A549 treated with GW870086 at 1 μM for 4 hours (cell line): ENCODE measurements at places on chromosomes 4 and X. TPM values are rescaled to one million over a fixed set of nuclear protein-coding genes. Genes with fewer than 3 reads are reported as not detected.

FAM47A gene
- total RNA-seq, result not detected in 5 replicates

CT55 gene
- not detected in 5 replicates for total RNA-seq

ASB11 gene
- not detected in 5 replicates for total RNA-seq

TMEM156 gene
- total RNA-seq, result 20.6 to 25.8 TPM (median 22.9 TPM) in 5 replicates

PLP1 gene
- not detected in 5 replicates for total RNA-seq

CACNA1F gene
- total RNA-seq, result not detected in 5 replicates

HHIP gene
- total RNA-seq, result 0.47 to 1.3 TPM (median 0.78 TPM) in 5 replicates

PIR gene
- 50.6 to 59.2 TPM (median 55.9 TPM) in 5 replicates for total RNA-seq

TSC22D3 gene
- 119 to 150 TPM (median 136 TPM) in 5 replicates for total RNA-seq

AMOT gene
- 0.01 to 0.03 TPM (median 0.01 TPM) in 3 of 5 replicates, not detected in the others for total RNA-seq

TEX11 gene
- total RNA-seq, result not detected in 5 replicates

HPGDS gene
- total RNA-seq, result not detected in 5 replicates

CXorf58 gene
- 0.07 to 0.19 TPM (median 0.11 TPM) in 4 of 5 replicates, not detected in the other for total RNA-seq

NUDT10 gene
- 0.90 to 1.4 TPM (median 0.97 TPM) in 5 replicates for total RNA-seq

GAGE13 gene
- total RNA-seq, result not detected in 5 replicates

GRID2 gene
- not detected in 5 replicates for total RNA-seq

USP17L12 gene
- not detected in 5 replicates for total RNA-seq

MGAT4D gene
- not detected in 5 replicates for total RNA-seq

BEX1 gene
- total RNA-seq, result not detected in 5 replicates

STOX2 gene
- 2.4 to 4.1 TPM (median 3.0 TPM) in 5 replicates for total RNA-seq

SNX12 gene
- 69.4 to 77.8 TPM (median 74.9 TPM) in 5 replicates for total RNA-seq

CT45A1 gene
- not detected in 5 replicates for total RNA-seq

MTMR8 gene
- 0.46 to 0.80 TPM (median 0.53 TPM) in 5 replicates for total RNA-seq

VGLL1 gene
- total RNA-seq, result not detected in 5 replicates

TMEM31 gene
- total RNA-seq, result not detected in 5 replicates

NALF2 gene
- 5.1 to 6.3 TPM (median 5.5 TPM) in 5 replicates for total RNA-seq

BGN gene
- 0.07 TPM in 1 of 5 replicates, not detected in the others for total RNA-seq

UBE2K gene
- 55.9 to 79.5 TPM (median 73.4 TPM) in 5 replicates for total RNA-seq

AVPR2 gene
- not detected in 5 replicates for total RNA-seq

WWC2 gene
- 10.1 to 18.6 TPM (median 17.1 TPM) in 5 replicates for total RNA-seq

CD38 gene
- total RNA-seq, result 10.7 to 16.7 TPM (median 13.9 TPM) in 5 replicates

CFAP47 gene
- not detected in 5 replicates for total RNA-seq

TXK gene
- total RNA-seq, result 0.10 to 0.34 TPM (median 0.24 TPM) in 4 of 5 replicates, not detected in the other

TREX2 gene
- 1.1 to 1.7 TPM (median 1.2 TPM) in 5 replicates for total RNA-seq

CT45A3 gene
- 0.23 to 0.31 TPM (median 0.27 TPM) in 3 of 5 replicates, not detected in the others for total RNA-seq

FGG gene
- 5.1 to 8.7 TPM (median 5.5 TPM) in 5 replicates for total RNA-seq

BMPR1B gene
- 4.5 to 7.4 TPM (median 6.4 TPM) in 5 replicates for total RNA-seq

CYBB gene
- 0.02 to 0.03 TPM (median 0.02 TPM) in 3 of 5 replicates, not detected in the others for total RNA-seq

PNMA3 gene
- total RNA-seq, result 0.13 to 0.27 TPM (median 0.16 TPM) in 5 replicates

PAGE2B gene
- total RNA-seq, result not detected in 5 replicates

NRK gene
- total RNA-seq, result not detected in 5 replicates
